ENCODE measurements at places on chromosomes 6 and 20. TPM values are rescaled to one million over a fixed set of nuclear protein-coding genes. Genes with fewer than 3 reads are reported as not detected.

DEFB124 gene
- total RNA-seq: not detected

HCRTR2 gene
- not detected for total RNA-seq

IL17F gene
- total RNA-seq: not detected

HAO1 gene
- total RNA-seq: not detected

LRRC1 gene
- 27.1 TPM for total RNA-seq

SLC17A3 gene
- total RNA-seq: not detected

RAET1E gene
- 18.5 TPM for total RNA-seq

REV3L gene
- total RNA-seq: 20.2 TPM

TMEM200A gene
- under 0.01 TPM for total RNA-seq

GSTA2 gene
- total RNA-seq: not detected

TXNDC5 gene
- 230 TPM for total RNA-seq

ZSCAN31 gene
- 64.0 TPM for total RNA-seq

FITM2 gene
- total RNA-seq: 6.8 TPM

XKR7 gene
- not detected for total RNA-seq

CST11 gene
- not detected for total RNA-seq

DLK2 gene
- total RNA-seq: 4.8 TPM

TMEM170B gene
- total RNA-seq: 0.34 TPM

PLN gene
- total RNA-seq: not detected

HCK gene
- total RNA-seq: not detected

EYS gene
- not detected for total RNA-seq

ZKSCAN8 gene
- 7.2 TPM for total RNA-seq

ARMH2 gene
- total RNA-seq: not detected

CLIC5 gene
- not detected for total RNA-seq

PEX7 gene
- total RNA-seq: 14.7 TPM

OR12D3 gene
- total RNA-seq: not detected

HNF4A gene
- total RNA-seq: not detected

KIZ gene
- total RNA-seq: 13.2 TPM

CNR1 gene
- not detected for total RNA-seq

Measured in nasal cavity respiratory epithelium epithelial cell of viscerocranial mucosa (primary cell).